CD4-positive, alpha-beta T cell treated with Interleukin-17A for 1 hour (primary cell): ENCODE measurements at places on chromosomes 5 and 9.

DNA sequence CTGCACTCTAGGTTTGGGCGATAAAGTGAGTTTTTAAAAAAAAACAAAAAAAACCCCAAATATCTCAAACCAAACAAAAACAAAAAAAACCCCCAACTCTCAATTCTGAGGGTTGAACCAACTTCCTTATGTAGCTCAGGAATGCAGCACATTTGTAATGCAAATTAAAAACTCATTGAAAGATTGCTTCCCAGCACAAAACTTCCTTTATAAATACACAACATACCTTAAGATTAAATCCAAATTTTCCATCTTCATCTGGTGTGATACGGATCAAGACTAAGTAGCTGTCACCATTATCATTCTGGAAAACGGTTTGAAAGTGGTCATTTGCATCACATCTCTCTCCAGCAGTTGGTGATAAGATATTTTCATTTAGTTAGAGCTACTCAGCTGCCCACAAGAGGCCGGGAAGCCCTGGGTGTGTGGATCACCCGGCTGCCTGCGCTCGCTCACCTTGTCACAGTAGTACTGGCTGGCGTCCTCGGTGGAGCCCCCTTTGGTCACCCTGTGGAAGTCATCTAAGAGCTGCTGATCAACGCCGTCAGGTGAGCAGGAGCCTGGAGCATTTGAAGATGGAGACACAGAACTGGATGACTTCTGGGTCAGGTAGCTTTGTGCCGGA lies 88.2 kb downstream of the PTPN3 start:
- no peak for DNase-seq

DNA sequence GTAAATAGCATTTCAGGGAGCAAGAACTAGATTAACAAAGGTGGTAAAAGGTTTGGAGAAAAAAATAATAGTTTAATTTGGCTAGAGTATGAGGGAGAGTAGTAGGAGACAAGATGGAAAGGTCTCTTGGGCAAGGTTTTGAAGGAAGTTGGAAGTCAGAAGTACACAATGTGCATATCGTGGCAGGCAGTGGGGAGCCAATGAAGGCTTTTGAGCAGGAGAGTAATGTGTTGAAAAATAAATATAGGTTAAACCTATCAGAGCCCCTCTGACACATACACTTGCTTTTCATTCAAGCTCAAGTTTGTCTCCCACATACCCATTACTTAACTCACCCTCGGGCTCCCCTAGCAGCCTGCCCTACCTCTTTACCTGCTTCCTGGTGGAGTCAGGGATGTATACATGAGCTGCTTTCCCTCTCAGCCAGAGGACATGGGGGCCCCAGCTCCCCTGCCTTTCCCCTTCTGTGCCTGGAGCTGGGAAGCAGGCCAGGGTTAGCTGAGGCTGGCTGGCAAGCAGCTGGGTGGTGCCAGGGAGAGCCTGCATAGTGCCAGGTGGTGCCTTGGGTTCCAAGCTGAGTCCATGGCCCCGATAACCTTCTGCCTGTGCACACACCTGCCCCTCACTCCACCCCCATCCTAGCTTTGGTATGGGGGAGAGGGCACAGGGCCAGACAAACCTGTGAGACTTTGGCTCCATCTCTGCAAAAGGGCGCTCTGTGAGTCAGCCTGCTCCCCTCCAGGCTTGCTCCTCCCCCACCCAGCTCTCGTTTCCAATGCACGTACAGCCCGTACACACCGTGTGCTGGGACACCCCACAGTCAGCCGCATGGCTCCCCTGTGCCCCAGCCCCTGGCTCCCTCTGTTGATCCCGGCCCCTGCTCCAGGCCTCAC lies at the start of gene CA9:
TSS of gene CA9 (plus strand) at position 797 of the 893 bp plus-strand sequence. CDS start at position 829, 32 bp downstream.
- no peak for DNase-seq

DNA sequence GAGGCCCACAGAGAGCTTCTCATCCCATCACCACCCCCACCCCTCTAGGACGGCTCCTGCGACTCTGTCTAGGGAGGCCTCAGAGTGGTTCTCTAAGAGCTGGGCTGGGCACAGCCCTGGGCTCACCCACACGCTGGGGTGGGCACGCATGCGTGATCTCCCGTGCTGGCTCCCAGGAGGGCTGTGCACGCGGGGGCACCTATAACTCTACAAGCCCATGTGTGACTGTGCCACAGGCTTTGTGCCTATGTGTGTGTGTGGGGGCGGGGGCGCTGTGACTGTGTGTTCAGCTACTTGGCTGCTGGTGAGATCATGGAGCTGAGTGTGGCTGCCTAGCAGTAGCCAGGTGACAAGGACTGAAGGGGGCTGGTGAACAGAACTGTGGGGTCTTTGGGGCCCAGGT lies 32.2 kb downstream of the NDUFA8 start:
- DNase-seq: no peak

- no peak for DNase-seq
Observed at GRCh38 chr5:44443172-44443571, 54.0 kb upstream of the FGF10 start.

- no peak for DNase-seq
Observed at GRCh38 chr5:60604771-60605170, 95.2 kb downstream of the DEPDC1B start.

DNA sequence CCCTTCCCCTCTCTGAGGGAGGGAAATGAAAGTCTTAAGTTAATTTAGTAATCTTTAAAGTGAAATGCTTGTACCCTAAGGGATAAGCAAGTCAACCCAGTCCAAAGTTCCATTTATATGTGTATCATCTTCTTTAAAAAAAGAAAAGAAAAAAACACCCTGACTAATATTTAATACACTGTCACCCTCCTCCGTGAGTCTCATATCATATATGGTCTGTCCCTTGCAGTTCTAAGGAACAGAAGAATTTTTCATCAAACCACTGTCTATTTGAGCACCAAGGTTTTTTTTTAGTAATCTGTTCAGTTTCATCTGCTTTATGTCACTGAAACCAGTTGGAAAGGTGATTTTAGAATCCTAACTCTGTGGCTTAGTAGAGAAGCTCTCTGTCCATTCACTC lies 15.2 kb downstream of the TNIP1 start:
- DNase-seq: no peak

DNA sequence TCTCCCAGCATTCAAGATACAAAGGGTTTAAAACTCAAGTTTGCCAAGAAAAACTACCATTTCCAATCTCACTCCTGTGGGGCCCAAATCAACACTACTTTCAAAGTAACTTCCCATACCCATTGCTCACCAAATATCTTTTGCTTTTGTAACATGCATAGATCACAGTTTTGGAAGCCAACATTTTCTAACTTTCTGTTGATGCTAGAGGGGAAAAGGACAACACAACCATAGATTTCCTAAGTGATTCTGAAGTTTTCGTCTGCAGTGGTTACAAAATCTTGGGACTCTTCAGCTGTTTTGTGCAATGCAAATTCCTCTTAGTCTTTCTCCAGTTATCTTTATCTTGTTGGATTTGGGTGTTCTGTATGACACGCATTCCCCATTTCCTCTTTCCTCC lies 94.1 kb upstream of the PAPPA start:
- DNase-seq: no peak

DNA sequence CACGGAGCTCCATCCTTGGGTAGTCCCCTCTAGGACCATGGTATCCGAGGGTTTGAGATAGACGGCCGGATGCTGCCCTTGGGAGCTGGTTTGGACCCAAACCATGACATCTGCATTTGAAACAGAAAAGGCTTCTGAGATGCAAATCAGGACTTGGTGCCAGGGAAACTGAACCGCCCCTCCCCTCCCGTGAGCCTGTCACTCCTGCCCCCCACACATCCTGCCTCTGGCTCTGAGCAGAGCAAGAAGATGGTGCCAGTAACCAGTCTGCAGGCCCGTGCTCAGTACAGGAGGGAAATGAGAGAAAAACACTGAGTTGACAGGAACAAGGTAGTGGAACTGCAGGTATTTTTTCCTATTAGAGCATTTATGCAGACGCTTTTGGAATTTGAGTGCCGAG lies 18.6 kb downstream of the ARPC5L start:
- DNase-seq: no peak

DNA sequence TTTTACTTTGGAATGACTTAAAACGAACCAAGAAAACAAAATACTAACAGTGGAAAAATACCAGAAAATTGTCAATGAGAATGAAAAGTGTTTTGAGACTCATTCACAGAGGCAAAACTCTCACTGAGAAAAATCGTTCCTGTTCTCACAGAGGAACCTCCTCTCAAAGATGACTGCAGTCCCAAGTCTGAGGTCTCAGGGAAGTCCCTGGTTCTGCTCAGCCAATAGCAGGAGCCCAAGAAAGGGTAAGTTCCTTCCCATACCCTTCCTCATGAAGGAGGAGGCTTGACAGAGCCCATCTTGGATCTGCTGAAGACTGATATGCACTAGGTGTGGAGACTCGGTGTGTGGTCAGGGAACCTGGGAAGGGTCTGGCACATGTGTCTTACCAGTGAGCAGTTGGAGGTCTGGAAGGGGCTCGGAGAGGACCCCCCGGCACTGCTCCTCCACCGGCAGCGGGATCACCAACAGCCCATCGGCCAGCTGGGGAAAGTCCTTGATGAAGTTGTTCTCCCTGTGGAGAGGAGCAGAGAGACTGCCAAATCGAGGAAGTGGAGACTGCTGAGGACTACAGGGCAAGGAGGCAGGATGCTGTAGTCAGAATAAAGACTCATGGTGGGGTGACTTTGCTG lies 46.0 kb downstream of the TRIM32 start:
- no peak for DNase-seq

DNA sequence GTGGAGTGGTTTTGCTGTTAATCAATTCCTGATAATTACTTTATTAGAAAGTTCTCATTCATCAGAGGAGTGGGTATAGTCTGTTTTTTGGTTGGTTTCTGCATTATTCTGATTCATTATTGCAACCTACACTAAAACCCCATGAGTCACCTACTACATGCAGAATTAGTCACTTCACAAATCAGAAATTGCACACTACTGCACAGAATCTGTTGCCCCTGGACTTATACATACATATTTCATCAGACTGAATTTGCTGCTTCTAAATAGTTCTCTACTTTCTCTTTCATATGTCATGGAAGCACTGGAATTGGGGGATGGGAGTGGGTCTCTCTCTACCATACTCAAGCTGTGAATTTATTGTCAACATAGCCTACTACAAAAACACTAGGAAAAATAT lies 585.1 kb downstream of the DNAH5 start:
- DNase-seq: no peak

- no peak for DNase-seq
Observed at GRCh38 chr5:180599590-180599914, 8.3 kb upstream of the SCGB3A1 start.

- no peak for DNase-seq
Observed at GRCh38 chr5:39977066-39977655, 552.4 kb upstream of the DAB2 start.

GRCh38 chr9:95250462-95251221 lies 66.9 kb downstream of the FANCC start:
- DNase-seq: no peak
